ENCODE measurements at places on chromosomes 5 and 9.

DNA sequence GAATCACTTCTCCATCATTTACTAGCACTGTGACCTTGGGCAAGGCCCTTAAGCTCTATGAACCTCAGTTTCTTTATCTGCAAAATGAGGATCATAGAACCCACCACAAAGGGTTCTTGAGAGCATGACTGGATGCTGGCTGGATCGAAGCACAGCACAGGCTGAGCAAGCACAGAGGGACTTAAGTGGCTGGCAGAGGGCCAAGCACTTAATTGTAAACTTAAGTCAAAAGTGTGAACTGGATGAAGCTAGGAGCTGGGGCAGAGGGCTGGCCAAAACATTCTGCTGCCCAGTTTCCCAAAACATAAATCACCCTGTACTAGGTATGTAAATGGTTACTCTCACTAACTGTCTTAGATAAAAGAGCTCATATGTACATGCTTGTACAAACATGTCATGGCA lies 112.3 kb upstream of the WWC1 start:
- DNase-seq = no peak

GRCh38 chr5:41808294-41808693 lies 61.9 kb downstream of the OXCT1 start:
- DNase-seq = no peak

DNA sequence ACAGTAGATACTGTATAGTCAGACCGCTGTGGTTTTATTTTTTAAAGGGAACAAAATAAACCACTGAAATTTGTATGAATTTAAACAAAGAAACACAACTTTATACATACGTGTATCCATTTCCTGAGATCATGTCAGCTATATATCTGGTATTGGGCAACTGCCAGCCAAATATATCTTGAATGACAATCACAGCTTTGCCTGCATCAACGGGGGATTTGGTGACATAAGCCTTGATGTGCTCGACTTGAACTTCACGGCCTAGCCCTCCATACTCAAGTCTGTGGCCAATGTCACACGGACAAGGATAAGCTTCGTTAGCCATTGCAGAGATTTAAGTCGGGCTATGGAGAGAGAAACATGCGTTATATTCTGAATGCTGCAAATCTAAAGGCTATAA lies 17.3 kb downstream of the CMBL start:
- DNase-seq = no peak

DNA sequence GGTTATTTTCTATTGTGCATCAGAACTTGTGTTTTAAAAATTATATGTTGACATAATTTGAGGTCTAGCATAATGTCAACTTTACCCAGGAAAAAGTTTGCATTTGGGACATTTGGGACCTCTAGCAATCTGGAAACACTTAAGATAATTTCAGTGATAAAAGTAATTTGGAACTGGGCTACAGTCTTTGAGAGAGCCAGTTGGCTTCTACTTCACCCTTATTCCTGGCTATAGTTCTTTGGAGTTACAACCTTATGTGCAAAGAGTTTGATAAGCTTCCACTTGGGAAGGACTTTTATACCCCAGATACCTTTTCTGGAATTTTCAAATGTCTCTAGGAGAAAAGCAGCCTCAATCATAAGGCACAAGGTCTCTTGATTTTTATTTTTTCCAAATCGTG lies 139.3 kb downstream of the ARRDC3 start:
- no peak for DNase-seq

GRCh38 chr5:53249529-53250200 lies 140.1 kb upstream of the MOCS2 start:
- no peak for DNase-seq

GRCh38 chr5:173294673-173295320 lies 33.4 kb downstream of the STC2 start:
- no peak for DNase-seq

GRCh38 chr5:31442058-31442745 lies 89.7 kb downstream of the DROSHA start:
- no peak for DNase-seq

- DNase-seq = no peak
These were observed 2.1 kb downstream of the QRFP start for GRCh38 chr9:130894546-130894945.

DNA sequence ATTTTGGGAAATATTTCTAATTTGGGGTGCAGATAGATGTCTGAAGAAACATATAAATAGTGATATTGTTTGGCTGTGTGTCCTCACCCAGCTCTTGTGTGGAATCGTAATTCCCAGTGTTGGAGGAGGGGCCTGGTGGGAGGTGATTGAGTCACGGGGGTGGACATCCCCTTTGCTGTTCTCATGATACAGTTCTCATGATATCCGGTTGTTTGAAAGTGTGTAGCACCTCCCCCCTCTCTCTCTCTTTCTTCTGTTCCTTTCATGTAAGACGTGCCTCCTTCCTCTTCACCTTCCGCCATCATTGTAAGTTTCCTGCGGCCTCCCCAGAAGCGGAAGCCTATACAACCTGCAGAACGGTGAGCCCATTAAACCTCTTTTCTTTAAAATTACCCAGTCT lies 11.4 kb upstream of the ADAMTS16 start:
- no peak for DNase-seq

DNA sequence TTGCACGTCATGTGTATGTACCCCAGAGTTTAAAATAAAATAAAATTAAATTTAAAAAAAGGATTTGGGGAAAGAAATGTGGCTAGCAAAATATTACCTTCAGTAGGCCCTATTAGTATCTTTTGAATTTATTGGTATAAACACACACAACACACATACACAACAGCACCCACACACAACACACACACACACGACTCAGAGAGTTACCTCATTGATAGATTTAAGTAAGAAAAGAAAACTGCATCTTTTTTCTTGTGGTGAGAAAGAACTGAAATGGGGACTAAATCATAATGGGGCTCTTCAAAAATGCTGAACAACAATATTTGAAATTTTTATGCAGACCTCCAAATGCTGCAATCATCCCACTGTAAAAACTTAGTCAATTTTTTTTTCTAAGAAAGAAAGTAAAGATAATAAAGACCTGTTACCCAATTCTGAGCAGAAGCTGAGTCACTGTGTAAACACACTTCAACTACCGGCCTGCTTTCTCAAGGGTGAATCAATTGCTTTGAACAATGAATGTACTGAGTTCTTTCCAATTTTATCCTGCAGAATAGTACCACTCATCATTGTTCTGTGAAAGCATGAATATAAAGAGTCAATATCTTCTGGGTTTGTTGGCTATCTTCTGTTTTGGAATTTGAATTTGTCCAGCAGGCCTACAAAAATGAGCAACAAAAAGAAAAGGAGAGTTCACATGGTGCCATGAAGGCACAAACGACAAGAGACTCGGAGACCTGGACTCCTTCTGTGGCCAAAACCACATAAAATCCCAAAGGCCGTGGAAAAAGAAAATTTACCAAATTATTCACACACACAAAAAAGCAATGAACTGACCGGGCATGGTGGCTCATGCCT lies 57.9 kb upstream of the CCNG1 start:
- no peak for DNase-seq

DNA sequence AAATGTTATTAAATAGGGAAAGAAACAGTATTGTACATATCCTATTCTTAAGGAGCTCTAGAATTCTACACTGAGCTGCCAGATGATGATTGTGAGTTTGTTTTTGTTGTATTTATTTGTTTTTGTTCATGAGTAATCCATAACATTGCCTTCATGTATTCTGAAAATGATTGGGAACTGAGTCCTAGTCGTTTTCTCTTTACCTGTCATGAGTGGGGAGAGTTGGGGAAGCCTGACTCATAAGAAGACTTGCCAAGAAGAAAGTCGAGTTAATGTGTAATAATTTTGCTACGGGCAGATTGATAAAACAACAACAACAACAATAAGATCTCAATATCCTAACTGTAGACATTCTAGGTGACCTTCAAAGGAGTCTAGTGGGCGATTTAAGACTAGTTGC lies 103.8 kb downstream of the ANKRD55 start:
- DNase-seq = no peak

DNA sequence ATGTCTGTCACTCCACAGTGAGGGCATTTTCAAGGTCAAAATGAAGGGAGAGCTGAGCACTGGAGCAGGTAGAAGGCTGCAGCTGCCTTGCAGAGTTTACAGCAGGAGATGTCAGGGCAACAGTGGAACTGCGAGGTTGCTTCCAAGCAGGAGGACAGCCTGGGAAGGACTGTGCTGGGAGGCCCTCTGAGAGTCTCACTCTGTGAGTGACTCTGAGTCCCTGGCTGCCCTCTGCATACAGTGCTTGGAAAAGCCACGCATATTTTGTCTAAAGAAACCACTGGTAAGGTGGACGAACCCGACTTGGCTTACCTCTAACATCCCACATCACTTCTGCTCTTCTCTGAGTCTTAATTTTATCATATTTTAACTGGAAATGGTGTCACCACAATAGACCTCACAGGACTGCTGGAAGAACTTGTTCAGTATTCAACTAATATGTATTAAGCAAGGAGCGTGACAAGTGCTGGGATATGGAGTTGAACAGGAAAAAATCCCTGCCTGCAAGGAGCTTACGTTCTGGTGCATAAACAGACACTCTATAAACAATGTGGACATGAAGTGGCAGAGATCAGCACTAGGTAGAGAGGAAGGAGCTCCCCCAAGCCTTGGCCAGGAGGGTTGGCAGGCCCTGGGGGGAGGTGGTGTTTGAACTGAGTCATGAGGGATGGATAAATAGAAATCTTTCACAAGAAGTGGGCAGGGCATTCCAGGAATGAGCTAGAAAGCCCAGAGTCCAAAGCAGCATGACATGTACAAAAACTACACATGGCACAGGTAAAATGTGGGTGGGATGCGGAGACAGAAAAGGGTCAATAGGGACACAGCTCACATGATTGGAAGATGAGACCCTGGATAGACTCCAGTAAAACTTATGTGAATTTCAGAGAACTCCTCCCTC lies 64.0 kb upstream of the FOXE1 start:
- no peak for DNase-seq

DNA sequence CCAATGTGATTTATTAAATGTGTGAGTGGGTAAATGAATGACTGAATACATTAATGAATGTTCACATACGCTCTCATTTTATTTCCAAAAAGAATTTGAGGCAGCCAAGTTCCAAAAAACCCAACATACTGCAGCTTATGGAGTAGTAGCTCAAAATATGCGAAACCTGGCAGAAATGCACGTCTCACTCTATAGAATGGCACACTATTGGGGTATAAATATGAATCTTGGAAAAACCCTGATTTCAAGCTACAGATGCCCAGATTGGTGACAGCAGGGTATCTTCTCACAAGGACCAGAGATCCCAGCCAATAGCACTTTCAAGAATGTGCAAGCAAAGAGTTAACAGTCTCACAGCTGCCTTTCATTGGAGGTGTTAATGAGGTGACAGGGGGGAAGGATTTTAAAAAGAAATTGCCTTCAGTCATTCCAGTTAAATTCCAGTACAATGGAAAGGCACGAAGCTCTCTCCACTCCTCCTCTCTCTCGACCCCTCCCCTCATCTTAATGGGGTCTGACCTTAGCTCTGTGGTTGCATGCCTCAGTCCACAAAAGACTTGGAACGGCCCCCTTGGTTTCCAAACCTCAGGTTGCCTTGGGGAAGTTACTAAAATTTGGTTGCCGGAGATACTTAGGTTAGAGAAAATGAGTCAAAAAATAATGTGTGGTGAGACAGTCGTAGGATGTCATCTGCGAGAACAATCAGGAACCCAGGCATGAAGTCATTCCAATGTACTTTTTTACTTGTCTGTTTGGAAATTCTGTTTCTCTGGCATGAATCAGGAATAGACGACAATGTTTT lies 307.4 kb downstream of the NFIB start:
- no peak for DNase-seq

- DNase-seq = no peak
These were observed 2.1 kb downstream of the PAPPA start for GRCh38 chr9:116155698-116156039.

- DNase-seq = no peak
These were observed 81.0 kb upstream of the SLC25A51 start for GRCh38 chr9:37984672-37985611.

Data from T-helper 22 cell (primary cell).